ENCODE measurements at places on chromosomes 11 and 22.

DNA sequence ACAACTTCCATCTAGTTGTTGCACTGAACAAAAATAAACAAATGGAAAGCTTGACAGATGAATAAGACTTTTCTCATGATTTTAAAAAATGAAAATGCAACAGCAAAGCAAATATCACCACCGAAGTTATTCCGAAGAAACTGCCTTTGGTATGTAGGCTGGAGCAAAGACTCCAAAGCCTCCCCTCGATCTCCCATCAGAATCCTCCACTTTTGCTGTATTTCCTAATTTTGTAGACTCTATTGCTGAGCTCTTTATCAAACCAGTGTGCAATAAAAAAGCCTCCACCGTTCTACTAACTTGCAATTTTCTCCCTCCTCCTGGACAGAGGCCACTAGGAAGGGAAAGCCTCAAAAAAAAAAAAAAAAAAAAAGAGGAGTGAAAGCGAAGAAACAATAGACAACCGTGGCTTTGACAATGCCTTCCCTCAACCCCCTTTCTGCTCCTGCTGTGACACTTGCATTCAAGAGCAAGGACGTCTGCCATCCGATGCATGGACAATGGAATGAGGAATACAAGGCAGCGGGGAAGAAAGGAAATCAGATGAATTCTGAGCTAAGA lies 190.9 kb upstream of the BLID start:
- no peak for DNase-seq

DNA sequence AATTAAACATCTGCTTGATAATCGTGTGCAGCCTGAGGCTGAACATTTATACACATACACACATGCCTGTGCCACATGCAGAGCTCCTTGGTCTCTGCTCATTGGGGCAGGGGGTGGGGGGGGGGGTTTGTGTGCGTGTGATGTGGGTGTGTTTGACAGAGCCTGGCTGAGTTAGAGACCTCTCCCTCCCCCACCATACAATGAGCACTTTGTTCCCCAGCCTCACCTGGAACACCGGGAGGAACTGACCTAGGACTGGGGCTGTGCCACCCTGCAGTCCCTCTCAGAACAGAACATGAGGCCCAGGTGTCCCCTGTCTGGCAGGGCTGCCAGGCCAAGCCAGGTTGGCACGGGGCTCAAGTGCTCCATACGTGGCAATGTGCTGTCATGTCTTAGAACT lies 96.6 kb downstream of the TP53I11 start:
- DNase-seq, result no peak

GRCh38 chr11:118074091-118074685 lies 2.7 kb upstream of the TMPRSS4 start:
- no peak for DNase-seq

GRCh38 chr11:62171261-62171723 lies 18.7 kb upstream of the SCGB1D1 start:
- no peak for DNase-seq

GRCh38 chr22:27416511-27417420 lies 384.8 kb downstream of the MN1 start:
- no peak for DNase-seq

DNA sequence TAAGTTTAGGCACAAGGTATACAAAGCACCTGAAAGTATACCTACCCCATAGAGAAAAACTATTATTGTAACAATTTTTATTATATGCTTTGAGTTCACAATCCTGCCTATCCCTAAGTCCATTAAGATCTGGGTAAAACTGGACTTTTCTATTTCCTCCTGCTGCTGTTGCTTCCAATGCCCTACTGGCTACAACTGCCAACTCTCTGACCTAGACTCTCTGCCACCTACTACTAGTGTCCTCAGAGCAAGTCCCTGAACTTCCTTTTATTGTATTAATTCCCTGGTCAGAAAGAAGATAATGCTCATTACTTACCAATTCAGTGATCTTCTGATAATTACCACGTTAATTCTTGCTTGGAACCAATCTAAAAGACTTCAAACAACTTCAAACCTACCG lies 70.3 kb downstream of the RBFOX2 start:
- no peak for DNase-seq

GRCh38 chr11:112160091-112160848 lies 3.6 kb downstream of the IL18 start:
- no peak for DNase-seq

GRCh38 chr11:125214601-125215565 lies 50.3 kb downstream of the PKNOX2 start:
- no peak for DNase-seq

DNA sequence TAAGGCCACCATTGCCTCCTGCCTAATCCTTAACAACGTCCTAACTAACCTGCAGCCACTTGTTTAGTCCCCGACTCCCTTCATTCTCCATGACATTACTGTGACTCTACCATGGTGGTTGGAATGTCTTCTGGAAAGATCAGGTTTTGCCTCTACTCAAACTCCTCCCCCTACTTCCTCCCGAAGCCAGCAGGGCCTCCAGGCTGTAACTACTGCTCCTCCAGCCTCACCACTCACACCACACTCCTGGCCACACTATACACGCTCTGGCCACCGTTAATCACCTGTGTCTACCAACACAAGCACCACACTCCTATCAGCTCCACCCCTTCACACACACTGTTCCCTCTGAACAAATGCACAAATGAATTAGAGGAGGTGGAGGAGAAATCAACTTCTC lies 69.2 kb downstream of the PACSIN2 start:
- no peak for DNase-seq

DNA sequence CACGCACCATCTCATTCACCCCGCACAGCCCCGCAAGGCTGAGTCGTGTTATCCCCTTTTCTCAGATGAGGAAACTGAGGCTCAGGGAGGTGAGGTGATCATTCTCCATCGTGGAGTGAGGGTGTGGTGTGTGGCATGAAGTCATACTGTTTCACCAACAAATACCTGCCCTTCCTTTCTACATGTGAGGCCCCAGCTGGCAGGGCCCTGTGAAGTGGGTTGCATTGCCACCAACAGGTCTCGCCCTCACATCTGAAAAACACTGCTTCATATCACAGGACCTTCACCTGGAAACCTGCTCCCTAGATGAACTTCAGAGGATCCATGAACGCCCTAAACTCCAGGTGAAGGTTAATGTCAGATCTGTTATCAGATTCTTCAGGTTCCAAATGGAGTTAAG lies 4.3 kb downstream of the SSTR3 start:
- DNase-seq, result no peak

DNA sequence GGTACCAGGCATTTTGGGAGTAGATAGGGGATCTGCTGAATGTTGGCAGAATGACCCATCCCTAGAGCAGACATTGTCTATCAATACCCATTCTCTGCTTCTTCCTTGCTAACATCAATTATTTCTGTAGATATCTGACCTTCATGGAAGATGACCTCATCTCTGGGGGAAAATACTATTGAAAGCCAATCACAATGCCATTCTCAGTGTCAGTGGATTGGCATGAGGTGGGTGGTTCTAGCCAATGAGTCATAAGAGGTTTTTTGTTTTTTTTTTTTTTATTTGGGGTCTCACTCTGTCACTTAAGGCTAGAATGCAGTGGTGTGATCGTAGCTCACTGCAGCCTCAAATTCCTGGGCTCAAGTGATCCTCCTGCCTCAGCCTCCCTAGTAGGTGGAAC lies 42.5 kb downstream of the SNX19 start:
- DNase-seq, result no peak

- DNase-seq, result no peak
Measured at GRCh38 chr22:50696799-50697561, 24.4 kb downstream of the SHANK3 start.

DNA sequence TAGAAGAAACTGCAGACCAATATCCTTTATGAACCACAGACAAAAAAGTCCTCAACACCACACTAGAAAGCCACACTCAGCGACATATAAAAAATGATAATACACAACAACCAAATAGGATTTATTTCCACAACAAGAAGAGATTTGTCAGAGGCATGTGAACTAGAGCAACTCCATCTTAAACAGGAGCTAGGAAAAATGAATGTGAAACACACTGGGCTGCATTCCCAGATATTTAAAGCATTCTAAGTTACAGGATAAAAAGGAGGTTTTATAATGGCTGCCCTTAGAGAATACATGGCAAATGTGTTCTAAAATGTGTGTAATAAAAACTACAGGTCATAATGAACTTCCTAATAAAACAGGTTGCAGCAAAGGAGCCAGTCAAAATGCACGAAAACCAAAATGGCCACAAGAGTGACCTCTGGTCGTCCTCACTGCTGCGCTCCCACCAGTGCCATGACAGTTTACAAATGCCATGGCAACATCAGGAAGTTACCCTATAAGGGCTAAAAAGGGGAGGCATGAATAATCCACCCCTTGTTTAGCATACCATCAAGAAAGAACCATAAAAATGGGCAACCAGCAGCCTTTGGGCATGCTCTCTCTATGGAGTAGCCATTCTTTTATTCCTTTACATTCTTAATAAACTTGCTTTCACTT lies 21.8 kb downstream of the XKR3 start:
- DNase-seq, result no peak

- DNase-seq, result no peak
Measured at GRCh38 chr11:93493252-93493897, 49.8 kb downstream of the SMCO4 start.

GRCh38 chr22:29245626-29246385 lies 22.0 kb downstream of the RHBDD3 start:
- peak; percentile 79 for DNase-seq

DNA sequence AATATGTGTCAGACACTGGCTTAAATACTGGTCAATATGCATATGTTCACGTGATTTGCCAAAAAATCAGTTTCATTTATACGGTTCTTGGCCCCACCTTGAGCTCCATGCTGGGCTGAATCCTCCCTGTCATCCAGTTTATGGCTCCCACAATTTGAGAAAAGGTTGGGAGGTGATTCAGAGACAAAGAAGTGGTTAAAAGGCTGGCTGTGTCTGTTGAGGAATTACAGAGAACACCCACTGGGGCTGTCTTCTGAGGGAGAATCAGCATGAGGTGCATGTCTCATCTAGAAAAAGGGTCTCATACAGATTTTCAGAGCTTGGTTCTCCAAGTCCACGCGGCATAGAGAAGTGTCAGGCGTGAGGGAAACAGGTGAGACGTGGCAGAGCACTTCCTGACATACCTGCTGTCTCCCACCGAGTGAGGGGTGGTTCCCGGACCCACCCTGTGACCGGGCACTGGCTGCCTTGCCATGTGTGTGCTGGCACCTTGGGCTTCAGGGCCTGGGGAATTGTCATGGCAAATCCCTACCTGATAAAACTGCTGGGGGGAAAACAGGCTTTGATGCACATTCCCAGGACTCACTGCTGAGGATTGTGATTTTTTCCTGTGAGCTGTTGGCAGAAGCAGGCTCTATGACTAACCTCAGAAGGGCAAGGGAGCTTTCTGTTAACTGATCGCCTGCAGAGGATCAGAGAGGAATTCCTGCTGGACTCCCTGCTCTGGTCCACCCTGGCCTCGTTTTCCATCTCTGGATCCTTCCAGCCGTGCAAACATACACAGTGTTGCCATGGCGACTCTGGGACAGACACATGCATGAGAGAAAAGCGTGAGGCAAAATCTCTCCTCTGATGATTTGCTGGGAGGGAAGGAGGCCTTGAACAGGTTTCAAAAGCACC lies 223.6 kb downstream of the ADAMTS15 start:
- no peak for DNase-seq

- DNase-seq, result no peak
Measured at GRCh38 chr11:5809122-5809519, 397 bp downstream of the OR52N2 start.

DNA sequence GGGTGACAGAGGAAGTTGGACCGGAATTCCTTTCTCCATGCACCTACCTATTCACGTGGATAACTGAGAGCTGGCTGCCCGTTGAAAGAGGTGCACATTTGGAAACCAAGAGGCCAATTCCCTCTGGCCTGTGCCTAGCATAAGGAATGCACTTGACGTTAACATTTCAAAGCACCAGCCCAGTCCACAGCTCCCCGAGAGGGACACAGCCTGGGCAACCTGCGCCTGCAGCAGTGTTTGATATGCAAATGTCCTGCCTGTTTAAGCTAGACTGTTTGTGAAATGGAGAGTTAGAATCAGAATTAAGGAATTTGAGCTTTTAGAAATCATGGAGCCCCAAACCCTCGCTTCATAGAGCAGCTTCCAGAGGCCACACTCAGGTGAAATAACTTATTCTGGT lies 126.1 kb downstream of the DSCAML1 start:
- DNase-seq, result no peak

DNA sequence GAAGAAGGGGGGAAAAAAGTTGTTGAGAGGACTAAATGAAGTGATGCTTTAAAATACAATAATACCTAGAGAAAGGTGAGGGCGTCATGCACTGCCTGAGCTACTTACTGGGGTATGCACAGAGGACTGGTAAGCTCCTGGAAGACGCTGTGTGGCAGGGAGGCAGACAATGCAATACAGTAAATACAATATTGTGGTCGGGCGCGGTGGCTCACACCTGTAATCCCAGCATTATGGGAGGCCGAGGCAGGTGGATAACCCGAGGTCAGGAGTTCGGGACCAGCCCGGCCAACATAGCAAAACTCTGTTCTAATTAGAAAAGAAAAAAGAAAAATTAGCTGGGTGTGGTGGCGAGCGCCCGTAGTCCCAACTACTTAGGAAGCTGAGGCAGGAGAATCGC lies 683 bp upstream of the SYTL2 start:
- DNase-seq, result no peak

DNA sequence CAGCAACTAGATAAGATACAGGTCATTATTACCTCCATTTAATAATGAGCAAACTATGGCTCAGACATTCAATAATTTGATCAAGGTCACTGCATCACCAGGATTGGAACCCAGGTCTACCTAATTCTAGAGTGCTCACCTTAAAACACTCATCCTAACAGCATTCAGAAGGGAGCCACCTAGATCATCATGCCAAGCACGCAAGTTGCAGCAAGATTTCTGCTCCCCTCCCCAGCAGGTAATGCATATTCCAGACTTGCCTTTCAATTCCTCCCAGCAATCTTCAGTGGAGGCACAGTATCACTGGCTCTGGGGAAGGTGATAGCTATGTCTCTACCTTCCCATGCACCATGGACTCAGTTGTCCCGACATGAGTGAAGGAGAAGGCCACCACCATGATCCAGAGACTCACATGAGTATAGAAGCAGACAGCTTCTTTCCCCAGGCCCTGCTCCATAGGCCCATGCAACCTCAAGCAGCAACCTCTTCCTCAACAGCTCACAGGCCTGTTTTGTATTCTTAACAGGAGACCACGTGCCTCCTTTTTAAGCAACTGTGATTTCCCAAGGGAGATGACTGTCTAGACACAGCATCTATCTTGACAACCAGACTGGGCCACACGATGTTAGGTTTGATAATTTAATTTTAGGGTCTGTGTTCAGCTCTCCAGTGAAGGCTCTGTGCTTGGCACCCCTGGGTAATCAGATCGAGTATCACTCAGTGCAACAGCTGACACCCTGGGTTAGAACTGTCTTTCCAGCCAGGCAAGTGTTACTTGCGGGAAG lies 36.4 kb downstream of the RAB30 start:
- DNase-seq, result no peak

DNA sequence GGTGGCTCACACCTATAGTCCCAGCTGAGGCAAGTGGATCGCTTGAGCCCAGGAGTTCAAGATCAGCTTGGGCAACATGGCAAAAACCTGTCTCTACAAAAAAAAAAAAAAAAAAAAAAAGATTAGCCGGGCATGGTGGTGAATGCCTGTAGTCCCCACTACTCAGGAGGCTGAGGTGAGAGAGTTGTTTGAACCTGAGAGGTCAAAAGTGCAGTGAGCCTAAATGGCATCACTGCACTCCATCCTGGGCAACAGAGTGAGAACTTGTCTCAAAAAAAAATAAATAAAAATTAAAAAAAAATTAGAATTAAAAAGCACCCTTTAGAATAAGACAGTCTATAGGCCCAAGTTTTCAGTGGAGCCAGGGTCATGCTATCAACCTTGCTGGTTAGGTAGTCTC lies 95.5 kb downstream of the PDHX start:
- no peak for DNase-seq

All from GM18507 (cell line).